CD4-positive, alpha-beta T cell treated with Interleukin-6 at 100 ng/mL for 8 hours (primary cell): ENCODE measurements at places on chromosomes 5 and 9.

DNA sequence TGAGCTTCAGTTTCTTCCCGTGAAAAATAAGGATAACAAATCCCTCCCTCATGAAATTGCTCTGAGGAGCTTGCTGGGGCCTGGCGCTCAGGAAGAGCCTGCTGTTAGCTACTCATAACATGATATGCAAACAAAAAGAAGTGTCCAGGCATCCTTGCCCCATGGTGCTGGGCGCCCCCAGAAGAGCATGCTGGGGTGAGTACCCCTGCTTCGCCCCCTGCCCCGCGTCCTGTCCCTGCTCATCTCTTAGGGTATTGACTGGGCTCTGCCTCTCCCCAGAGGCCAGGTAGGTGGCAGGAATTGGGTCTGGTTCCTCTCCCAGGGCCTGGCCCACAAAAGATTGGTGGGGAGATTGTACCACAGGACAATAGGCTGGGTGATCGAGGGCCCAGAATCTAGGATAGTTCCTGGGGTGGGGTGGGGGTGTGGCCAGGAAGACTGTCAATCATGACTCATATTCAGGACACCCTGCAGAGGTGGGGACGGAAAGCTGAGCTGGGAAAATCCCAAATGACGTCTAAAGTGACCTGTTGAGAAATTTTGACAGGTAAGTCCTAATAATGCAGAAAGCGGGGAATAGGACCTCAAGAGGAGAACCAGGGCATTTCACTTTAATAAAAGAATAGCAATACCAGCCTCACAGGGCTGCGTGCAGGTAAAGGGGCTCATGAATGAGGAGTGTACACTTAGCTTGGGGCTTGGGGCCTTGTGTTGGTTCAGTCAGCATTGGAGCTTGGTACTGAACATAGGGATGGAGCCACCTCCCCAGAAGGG is 8.9 kb downstream of the PITX1 start:
- DNase-seq, result no peak

DNA sequence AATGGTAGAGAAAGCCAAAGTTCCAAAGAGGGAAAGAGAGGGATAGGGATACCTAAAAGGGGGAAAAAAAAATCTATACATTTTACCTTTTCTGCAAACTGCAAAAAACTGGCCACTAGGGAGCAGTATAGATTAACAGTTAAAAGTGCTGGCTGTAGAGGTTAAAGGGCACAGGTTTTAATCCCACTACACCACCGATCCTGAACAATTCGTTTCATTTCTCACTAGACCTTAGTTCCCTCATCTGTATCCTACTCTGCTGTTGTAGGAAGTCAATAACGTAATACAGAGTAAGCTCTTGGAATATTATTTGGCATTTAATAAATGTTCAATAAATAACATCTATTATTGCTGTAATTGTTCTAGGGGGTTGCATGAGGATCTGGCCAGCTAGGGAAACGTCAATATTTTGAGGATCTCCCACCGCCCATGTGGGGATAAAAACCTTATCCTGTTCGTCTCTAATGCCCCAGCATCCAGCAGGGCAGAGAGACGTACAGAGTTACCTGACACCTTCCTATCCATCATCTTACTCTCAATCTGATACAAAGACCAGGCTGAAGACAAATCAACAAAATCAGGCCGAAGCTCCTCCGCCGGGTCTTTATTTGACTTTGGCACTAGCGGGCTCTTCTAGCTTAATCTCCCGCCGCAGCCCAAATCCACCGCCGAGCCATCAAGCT is 757 bp downstream of the CDC26 start:
- DNase-seq, result peak; percentile 54

GRCh38 chr9:74824654-74825053 is 63.1 kb downstream of the TRPM6 start:
- no peak for DNase-seq

GRCh38 chr9:134781591-134782302 is 98.9 kb upstream of the FCN2 start:
- no peak for DNase-seq

GRCh38 chr9:68933434-68934328 is 80.2 kb downstream of the PRKACG start:
- no peak for DNase-seq

DNA sequence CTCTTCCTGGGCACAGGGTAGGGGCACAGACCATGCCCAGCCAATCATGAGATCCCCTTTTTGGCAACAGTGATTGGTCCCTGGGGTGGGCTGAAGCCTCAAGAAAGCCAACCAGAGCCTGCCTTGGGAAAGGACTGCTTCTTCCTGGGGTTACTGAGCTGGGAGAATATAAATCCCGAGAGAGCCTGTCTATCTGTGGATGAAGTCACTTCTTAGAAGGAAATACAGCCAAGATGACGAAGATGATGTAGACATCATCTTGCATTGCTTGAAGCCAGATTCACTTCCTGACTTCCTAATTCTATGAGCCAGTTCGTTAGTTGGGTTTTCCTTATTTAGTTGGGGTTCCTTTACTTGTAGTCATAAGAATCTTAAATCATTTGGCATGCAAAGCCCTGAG is 50.1 kb upstream of the PWWP2A start:
- DNase-seq, result no peak

GRCh38 chr5:89729623-89730301 is 679.8 kb downstream of the CETN3 start:
- no peak for DNase-seq

GRCh38 chr5:154111214-154111613 is 72.4 kb downstream of the MFAP3 start:
- DNase-seq, result no peak

- DNase-seq, result no peak
Measured at GRCh38 chr9:124721109-124721906, 49.8 kb downstream of the NR6A1 start.

GRCh38 chr9:86947146-86948073 is at the start of gene GAS1:
Gene GAS1, minus strand, starts transcription at chr9:86947506. Its CDS starts 727 bp downstream, at chr9:86946779.
- peak; percentile 68 for DNase-seq

GRCh38 chr5:95664204-95664786 is 17.7 kb downstream of the RFESD start:
- peak; percentile 17 for DNase-seq

DNA sequence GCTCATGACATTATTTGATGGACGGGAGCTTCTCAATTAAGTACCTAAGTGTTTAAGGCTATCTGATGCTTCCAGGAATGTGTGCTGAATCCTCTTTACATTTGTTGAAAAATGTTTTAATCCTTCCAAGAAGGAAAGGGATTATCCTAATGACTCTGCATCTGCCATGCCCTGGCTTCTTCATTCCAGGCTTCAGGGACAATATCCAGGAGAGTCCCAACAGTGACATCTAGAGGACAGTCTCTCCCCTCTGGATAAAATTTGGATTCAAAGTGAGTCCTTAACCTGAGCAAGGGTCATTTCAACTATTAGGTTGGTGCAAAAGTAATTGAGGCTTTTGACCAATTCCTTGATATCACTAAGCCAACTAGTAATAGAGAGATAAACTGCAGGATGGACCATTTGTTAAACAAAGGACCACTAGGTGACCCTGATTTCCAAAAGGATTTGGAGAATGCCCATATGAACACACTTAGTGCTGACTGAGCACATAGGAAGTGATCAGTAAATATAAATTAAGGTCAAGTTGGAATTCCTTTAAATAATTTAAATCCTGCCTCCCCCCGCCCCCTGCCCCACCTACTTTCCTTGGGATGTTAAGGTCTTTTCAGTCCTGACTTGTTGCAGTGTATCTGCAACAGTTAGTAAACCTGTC is 19.1 kb downstream of the TNFSF8 start:
- no peak for DNase-seq

GRCh38 chr9:113566712-113567071 is 103.2 kb downstream of the RGS3 start:
- no peak for DNase-seq

GRCh38 chr9:85216601-85217000 is 525.2 kb downstream of the AGTPBP1 start:
- DNase-seq, result no peak

DNA sequence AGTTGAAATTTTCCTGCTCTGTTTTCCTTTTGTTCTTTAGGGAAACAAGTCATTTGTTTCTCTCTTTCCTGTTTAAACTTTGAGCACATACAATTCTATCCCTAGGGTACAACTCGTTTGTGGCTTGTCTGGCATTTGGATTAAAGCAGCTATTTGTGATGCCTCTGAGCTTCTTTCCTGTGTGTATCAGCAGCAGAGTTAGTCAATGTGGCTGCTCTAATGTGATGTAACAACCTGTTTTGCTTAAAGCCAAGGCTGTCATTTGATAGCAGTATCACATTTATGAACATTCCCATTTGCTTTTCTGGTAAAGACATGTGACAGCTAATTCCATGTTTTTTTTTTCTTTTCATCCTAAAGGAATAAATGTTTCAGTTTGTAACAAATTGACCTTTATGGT is 314.3 kb upstream of the CHD1 start:
- no peak for DNase-seq

DNA sequence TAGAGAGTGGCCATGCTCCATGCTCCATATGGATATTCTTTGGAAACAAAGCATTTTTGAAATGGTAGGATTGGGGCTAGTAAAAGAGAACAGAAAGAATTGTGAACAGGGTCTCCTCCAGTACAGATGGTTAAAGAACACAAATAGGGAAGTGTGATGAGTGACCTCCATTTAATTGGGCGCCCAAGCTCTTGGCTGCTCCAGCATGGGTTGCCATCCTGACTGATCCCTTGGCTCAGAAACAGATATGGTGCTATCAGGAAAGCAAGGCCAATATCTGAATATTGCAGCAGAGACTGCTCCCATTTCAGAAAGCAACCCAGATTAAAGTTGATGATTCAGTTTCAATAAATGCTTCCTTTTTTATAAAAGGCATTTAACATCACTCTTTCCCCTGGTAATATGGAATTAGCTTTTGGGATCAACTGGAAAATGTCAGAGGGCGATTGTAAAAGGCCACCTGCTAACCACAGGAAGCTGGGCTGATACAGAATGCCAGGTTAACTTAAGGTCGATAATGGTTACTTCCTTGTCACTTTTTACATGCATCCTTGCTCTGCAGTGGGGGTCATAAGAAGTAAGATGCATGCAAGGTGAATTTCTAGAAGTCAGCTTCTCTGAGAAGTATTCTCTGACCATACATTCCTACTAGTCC is 52.9 kb downstream of the TMC1 start:
- no peak for DNase-seq

- DNase-seq, result no peak
Measured at GRCh38 chr5:141547488-141547887, 58.6 kb downstream of the PCDHGC5 start.

DNA sequence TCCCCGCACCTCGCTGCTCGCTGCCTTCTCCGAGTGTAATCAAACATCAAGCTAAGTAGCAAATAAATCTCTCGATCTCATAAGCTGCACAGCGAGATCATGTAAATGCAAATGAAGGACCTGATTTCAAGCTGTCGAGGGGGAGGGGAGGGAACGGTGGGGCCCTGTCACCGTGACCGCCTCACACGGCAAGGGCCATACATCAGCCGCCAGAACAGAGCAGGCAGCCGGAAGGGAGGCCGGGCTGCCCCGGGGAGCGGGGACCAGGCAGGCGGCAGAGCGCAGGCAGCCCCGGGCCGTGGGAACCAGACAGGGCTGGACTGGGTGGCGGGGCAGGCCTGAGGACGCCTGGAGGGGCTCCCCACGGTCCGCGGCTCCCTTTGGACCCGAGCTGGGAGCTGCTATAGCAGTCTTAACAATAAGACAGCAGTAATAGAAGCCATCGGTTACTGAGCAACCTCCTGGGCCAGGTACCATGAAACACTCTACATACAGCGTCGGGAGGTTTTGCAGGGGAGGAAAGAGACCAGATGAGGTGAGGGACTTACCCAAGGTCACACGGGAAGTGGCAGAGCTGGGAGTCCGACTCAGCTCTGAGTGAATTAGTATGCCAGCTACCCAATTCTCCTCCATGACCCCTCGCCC is 76.8 kb downstream of the CFAP77 start:
- peak; percentile 35 for DNase-seq

DNA sequence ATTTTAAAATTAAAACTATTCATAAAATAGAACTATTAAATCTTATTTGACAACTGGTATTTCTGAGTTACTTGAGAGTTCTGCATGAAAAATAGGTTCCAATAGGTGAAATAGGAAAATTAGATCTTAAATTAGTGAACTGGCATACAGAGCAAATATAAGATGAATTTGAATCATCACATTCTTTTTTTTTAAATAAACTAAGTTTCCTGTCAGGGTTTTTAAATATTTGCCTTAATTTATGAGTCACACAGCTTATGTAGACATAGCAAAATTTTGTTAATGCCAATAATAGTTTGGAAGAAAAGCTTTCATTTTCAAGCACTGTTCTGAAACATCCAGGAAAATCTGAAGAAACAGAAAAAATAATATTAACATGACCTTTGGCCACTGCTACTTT is 311.7 kb upstream of the HAPLN1 start:
- no peak for DNase-seq

- DNase-seq, result no peak
Measured at GRCh38 chr5:137613554-137614265, 114.6 kb upstream of the SPOCK1 start.

GRCh38 chr9:137046088-137046787 is at the start of gene NPDC1:
Gene NPDC1, minus strand, starts transcription at chr9:137046177. Its CDS starts 188 bp downstream, at chr9:137045989.
- DNase-seq, result peak; percentile 76

DNA sequence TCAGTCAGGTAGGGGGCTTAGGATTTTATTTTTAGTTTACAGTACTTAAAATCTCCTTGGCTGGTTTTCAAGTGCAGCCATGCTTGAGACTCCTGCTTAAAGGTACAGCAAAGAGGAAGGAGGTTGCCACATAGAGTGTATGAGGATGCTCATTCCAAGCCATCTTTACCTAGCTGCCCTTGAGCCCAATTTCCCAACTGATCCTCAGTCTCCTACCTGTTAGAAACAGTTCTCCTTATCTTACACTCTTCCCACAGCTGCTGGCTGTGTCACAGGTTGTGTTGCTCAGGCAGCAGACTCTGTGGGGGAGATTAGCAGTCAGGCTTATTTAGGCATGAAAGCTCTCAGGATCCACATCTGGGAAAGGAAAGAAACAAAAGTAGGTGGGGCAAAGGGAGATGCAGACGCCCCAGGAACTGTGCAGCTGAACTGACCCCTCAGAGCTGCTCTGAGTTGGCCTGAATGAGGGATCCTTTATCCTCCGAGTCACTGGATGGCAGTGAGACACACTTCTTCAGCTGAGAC is 95.1 kb downstream of the NMUR2 start:
- no peak for DNase-seq

- DNase-seq, result no peak
Measured at GRCh38 chr9:87336407-87336806, 161.3 kb upstream of the DAPK1 start.

GRCh38 chr5:6550628-6551027 is 82.2 kb downstream of the NSUN2 start:
- no peak for DNase-seq

DNA sequence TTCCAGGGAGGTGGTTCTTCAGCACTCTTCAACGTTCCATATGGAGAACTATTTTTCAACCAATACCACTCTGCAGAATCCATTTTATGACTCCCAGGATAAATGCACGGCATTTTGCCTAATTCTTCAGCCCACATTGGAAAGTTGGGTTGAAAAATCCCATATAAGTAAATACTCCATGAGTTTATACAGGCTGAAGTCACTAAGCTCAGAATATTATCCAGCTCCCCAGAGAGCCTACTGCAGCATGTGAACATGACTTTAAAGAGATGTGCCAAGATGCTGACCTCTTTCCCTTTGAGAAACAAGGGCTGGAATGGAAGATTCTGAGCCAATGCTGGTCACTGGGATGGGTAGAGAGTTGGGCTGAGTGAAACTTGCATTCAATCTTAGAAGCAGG is 111.9 kb upstream of the SLIT3 start:
- no peak for DNase-seq
